Lower lobe of right lung (tissue), 2 donors: ENCODE measurements at places on chromosomes 3 and 15.

DNA sequence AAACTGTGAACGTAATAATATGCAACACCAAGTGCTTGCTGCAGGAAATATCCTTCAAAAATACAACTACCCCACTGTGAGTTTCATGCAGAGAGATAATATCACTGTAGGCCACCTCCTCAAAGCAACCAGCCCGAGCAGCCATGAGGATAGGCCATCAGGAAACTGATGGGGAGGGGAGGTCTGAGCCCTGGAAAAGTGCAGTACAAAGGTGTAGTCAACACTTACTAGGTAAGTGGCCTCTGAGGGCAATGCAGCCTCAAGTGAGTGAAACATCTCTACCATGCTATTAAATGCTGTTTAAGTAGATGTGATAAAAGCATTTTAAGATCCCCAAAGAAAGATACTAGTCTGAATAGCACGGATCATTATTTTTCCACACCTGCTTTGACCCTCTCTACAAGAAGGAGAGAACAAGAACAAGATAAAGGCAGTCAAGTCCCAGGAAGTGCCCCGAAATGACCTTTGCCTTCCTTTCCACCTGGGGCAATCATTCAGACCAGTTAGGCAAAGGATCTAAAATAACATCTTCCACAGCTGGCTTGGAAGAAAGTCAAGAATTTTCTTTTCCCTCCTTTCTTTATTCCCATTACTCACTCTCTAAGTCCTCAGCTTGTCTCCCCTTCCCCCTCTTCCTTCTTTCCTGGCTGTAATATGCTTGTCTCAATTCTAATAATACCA, 62.8 kb downstream of the FMN1 start:
- no peak for DNase-seq
- H3K36me3 ChIP-seq, result no peaks in the 10 kb centered on the region
- H3K4me1 ChIP-seq, result peaks cover 35% of the 10 kb centered on the region
- H3K27ac ChIP-seq, result no peak overlapping the region

GRCh38 chr15:69718436-69718835, 265.8 kb downstream of the RPLP1 start:
- H3K27ac ChIP-seq, result peak overlapping the region; percentile 68
- no peaks in the 10 kb centered on the region for H3K36me3 ChIP-seq

DNA sequence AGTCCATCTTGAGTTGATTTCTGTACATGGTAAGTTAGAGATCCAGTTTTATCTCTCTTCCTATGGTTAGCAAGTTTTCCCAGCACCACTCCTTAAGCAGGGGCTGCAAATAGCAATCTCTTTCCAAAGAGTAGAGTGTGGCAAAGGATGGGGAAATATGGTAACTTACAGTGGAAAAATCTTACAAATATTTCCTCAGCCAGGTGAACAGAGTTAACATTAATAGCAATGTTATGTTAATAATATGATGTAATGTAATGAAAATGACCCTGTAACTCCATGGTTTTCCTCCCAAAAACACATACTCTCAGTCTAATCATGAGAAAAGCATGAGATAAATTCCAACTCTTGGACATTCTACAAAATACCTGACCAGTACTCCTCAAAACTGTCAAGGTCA, 30.4 kb downstream of the FSIP1 start:
- DNase-seq, result no peak
- H3K4me3 ChIP-seq, result no peak overlapping the region
- no peaks in the 10 kb centered on the region for H3K36me3 ChIP-seq

DNA sequence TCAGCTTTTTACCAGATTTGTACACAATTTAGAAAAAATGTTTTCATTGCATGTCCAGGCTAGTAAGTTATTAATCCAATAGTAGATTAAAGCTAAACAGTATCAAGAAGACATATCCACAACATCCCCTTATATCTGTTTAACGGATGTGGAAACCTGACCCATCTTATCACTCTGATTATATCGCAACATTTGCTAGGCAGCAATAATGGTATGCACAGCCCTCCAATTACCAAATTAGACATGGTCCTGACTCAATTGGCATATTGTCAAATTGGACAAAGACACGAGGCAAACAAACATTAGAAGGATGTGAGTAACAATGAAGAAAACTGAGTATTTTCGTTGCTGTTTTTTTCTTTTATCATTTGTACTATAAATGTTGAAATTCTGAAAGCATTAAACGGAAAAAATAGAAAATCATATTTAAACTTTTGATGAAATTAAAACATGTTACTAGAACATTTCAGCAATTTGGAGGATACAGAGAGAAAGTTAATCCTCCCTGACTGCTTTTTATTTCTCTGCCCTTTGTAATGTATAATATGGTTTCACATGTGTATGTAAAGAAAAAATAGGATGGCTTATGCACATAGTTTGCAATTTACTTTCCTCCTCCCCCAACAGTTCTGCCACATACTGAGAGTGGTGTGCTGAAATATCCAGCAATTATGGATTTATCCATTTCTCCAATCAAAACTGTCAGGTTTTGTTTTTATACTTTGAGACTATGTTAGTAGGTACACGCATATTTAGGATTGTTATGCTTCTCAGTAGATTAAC, 633.7 kb downstream of the ZIC1 start:
- no peaks in the 10 kb centered on the region for H3K4me1 ChIP-seq
- no peak for DNase-seq
- no peak overlapping the region for H3K27ac ChIP-seq

GRCh38 chr3:116394365-116394764, 50.9 kb downstream of the LSAMP start:
- no peak overlapping the region for H3K4me3 ChIP-seq
- H3K4me1 ChIP-seq, result no peaks in the 10 kb centered on the region
- no peaks in the 10 kb centered on the region for H3K36me3 ChIP-seq
- H3K27me3 ChIP-seq, result no peaks in the 10 kb centered on the region
- DNase-seq, result no peak

- no peak overlapping the region for H3K27ac ChIP-seq
- H3K4me1 ChIP-seq, result peaks cover 21% of the 10 kb centered on the region
- H3K4me3 ChIP-seq, result no peak overlapping the region
Measured at GRCh38 chr15:65778269-65778668, 13.8 kb downstream of the DENND4A start.
